ENCODE measurements at places on chromosomes 1 and 21.

GRCh38 chr1:87204921-87205320, 123.8 kb upstream of the LMO4 start:
- peak; percentile 61 for DNase-seq

GRCh38 chr1:64484651-64485050, 14.7 kb downstream of the CACHD1 start:
- no peak for DNase-seq

GRCh38 chr21:26795866-26796329, 49.3 kb downstream of the ADAMTS1 start:
- DNase-seq = peak; percentile 3

DNA sequence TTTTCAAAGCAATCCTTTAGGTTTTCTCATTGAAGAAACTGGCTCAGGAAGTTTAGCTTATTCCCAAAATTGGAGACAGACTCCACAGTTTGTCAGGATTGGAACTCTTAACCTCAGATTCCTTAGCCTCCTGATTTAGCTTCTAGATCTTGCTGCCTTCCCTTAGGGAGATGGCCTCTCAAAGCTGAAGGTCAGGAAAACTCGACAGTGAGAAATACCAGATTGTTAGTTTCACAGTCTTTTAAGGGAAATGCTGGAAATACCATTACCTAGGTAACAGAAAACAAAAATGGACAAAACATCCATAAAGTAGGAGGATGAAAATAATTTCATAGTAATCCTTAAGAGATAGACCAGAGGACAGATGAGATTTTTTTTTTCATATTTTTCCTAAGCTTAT, 7.8 kb downstream of the RASAL2 start:
- DNase-seq = no peak

- no peak for DNase-seq
These were observed 55.9 kb upstream of the TSPAN2 start for GRCh38 chr1:115145226-115145625.

DNA sequence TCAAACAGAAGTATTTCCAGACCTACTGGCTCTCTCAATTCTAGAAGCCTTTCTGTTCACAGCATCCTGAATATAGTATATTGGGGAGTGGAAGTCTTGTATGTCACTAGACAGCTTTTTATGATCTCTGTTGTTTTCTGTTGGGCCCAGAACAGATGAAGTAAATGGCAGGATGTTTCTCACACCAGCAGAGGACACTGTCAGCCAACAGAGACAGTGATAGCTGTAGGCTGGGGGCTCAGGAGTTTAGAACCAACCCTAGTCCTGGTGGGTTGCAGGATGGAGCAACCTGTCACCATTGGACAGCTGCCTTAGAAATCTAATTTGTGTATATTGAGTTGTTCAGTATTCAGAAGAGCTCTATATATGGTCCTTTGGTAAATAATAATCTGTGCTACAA, 16.9 kb downstream of the AGO1 start:
- DNase-seq = no peak

Measured in hematopoietic multipotent progenitor cell treated with erythropoietin and hydrocortisone succinate and interleukin-3 and kit ligand, for 6 days (in vitro differentiated cells).